Activated CD8-positive, alpha-beta T cell treated with anti-CD3 and anti-CD28 coated beads for 36 hours (primary cell): ENCODE measurements at places on chromosomes 4 and X. TPM values are rescaled to one million over a fixed set of nuclear protein-coding genes. Genes with fewer than 3 reads are reported as not detected.
A peak's percentile ranks its signal among the peaks of the same experiment; 100 is the strongest.

Gene CHRDL1
- total RNA-seq = not detected

DNA sequence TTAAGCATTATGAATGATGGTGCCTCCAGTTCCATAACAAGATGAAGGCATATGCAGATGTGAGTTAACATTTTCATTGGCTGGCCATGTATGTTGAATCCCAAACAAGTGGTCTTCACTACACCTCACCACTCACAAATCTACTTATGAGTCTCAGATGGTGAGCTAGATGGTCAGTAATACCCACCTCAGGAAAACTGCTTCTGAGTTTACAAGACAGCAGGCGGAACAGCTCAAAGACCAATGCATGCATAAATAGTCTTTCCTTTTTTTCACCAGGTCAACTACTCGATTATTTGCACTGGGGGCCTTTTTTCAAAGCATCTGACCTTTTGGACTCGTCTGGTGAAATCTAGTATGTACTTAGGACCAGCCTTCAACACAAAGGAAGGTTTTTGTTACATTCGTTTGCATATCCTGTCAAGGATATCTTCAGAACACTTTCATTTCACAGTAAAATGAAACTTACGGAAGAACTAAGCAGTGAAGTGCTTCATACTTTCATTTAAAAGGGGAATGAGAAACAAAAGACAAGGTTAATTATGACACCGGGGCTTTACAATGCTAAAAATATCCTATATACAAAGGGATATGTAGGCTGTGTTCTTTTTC is 23.1 kb upstream of the TLR7 start:
- H3K4me3 ChIP-seq = peak overlapping the region; percentile 51
- peak overlapping the region; percentile 85 for H3K27ac ChIP-seq
- no peak for DNase-seq
- H3K4me1 ChIP-seq = peaks cover 15% of the 10 kb centered on the region

DNA sequence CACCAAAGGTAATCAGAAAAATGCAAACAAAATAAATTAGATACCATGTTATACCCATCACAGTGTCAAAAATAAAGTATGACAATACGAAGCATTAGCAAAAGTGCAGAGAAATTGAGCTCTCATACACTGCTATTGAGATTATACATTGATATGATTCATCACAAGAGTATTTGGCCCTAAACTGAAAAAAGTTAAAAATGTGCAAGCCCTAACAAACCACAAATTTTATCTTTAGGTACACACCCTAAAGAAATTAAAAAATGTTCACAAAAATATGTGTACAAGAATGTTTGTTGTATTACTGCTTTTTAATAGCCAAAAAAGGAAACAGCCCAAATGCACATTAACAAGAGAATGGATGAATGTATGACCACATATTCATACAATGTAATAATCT is 137.9 kb upstream of the MAGEA10 start:
- no peaks in the 10 kb centered on the region for H3K4me1 ChIP-seq
- no peaks in the 10 kb centered on the region for H3K36me3 ChIP-seq
- no peaks in the 10 kb centered on the region for H3K27me3 ChIP-seq
- DNase-seq = no peak
- H3K27ac ChIP-seq = no peak overlapping the region

Gene SERPINA7
- not detected for total RNA-seq

- H3K27me3 ChIP-seq = no peaks in the 10 kb centered on the region
- DNase-seq = peak; percentile 86
- H3K4me3 ChIP-seq = no peak overlapping the region
- no peak overlapping the region for H3K27ac ChIP-seq
- H3K36me3 ChIP-seq = no peaks in the 10 kb centered on the region
- peaks cover 7% of the 10 kb centered on the region for H3K4me1 ChIP-seq
Observed at GRCh38 chr4:4488405-4489404, 53.1 kb downstream of the STX18 start.

DNA sequence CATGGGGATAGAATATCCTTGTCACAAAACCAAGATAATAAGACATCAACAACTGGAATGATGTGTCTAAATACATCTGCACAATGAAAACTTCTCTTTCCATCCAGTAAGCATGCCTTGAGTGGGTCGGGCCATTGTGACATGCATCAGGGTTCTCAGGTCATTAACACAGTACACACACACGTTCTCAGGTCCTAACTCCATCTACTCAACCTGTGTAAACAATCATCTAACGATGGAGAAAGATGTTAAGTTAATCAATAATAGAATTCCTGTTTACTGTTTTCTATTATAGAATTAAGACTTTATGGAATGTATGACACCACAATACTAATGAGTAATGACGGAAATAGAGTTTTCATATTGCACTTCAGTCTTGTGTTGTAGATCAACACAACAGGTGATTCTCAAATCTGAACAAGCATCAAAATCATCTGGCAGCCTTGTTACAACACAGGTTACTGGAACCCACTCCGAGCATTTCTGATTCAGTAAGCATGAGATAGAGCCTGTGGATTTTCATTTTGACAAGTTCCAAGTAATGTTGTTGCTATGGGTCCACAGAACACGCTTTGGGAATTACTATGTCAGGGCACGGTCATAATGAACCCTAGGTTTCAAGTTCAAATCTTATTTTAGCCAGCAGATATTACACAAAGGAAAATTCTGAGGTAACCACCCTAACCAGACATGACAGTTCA is 315.8 kb upstream of the TEX13C start:
- no peaks in the 10 kb centered on the region for H3K36me3 ChIP-seq
- H3K27ac ChIP-seq = no peak overlapping the region
- H3K4me1 ChIP-seq = no peaks in the 10 kb centered on the region
- DNase-seq = peak; percentile 1
- no peak overlapping the region for H3K4me3 ChIP-seq

GRCh38 chr4:147831551-147832171 is 99.8 kb downstream of the ARHGAP10 start:
- peaks cover 2% of the 10 kb centered on the region for H3K36me3 ChIP-seq
- no peak overlapping the region for H3K27ac ChIP-seq
- no peak for DNase-seq
- H3K4me3 ChIP-seq = no peak overlapping the region
- H3K4me1 ChIP-seq = peaks cover 11% of the 10 kb centered on the region

GRCh38 chr4:77473509-77473908 is 132.1 kb upstream of the CXCL13 start:
- H3K27ac ChIP-seq = no peak overlapping the region
- peaks cover 32% of the 10 kb centered on the region for H3K27me3 ChIP-seq
- H3K4me3 ChIP-seq = no peak overlapping the region
- H3K36me3 ChIP-seq = no peaks in the 10 kb centered on the region
- no peak for DNase-seq

Gene EPGN
- total RNA-seq = not detected

Gene PABPC1L2A
- total RNA-seq = not detected

Gene CT47B1
- not detected for total RNA-seq

DNA sequence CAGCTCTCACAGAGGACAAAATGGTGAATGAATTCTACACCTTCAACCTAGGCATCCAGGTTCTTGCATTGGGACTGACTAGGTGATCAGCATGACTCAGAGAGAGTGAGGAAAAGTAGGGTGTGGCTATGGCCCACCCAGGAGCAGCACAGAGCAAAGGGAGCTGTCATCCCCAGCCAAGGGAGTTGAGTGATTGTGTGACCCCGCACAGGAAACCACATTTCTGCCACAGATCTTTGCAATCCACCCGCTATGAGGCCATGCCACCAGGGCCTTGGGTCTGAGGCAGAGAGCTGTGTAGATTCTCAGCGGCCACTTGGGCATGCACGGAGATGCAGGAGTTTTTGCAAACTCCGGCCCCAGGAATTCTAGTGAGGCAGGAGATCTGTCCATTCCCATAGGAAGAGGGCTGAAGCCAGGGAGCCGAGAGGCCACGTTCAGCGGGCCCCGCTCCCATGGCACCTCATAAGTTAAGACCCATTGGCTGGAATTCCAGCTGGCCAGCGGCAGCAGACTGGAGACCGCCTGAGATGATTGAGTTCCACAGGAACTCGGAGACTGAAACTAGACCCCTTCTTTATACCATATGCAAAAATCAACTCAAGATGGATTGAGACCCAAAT is 75.9 kb downstream of the NAA11 start:
- DNase-seq = peak; percentile 11
- no peak overlapping the region for H3K4me3 ChIP-seq
- H3K27ac ChIP-seq = no peak overlapping the region
- H3K4me1 ChIP-seq = no peaks in the 10 kb centered on the region

DNA sequence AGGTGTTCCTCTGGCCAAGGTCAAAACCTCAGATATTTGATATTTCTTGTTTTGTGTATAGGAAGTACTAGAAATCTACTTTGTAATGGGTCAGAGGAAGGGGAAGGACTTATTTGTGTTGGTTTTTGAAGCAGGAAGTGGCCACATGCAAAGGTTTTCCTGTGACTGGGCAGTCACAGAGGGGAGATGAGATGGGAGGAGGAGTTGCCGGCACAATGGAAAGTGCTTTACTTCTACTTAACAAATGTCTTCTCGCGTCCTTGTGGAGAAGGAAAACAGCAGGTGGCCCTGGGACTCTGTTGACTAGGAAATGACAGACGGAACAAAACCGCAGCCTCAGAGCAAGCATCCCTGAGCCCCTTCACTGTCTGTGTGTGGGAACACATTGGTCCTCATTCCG is 46.6 kb downstream of the SHROOM2 start:
- DNase-seq = no peak
- H3K4me3 ChIP-seq = no peak overlapping the region
- H3K36me3 ChIP-seq = no peaks in the 10 kb centered on the region
- peaks cover 10% of the 10 kb centered on the region for H3K4me1 ChIP-seq
- H3K27me3 ChIP-seq = peaks cover 4% of the 10 kb centered on the region
- H3K27ac ChIP-seq = no peak overlapping the region

Gene AADAT
- not detected for total RNA-seq

GRCh38 chr4:181645489-181645888 is 597.7 kb upstream of the TENM3 start:
- no peak for DNase-seq
- no peaks in the 10 kb centered on the region for H3K27me3 ChIP-seq
- no peak overlapping the region for H3K4me3 ChIP-seq
- H3K27ac ChIP-seq = no peak overlapping the region
- no peaks in the 10 kb centered on the region for H3K4me1 ChIP-seq

DNA sequence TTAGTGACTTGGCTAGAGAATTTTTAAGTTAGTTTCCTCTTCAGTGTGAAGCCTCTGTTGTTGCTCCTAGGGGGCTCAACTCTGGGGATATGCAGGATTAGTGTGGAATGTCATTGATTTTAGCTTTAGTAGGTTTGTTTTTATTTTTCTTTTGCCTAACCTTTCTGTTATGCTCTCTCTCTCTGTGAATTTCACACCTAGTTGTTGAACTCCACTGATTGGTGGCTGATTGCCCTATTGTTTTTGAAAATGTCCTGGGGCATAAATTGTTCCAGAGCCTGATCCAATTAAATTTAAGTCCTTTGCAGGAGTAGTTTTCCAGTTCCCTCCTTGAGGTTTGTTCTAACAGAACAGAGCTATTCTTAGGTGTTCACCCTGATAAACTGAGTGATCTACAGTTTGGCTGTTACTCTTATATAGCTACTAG is 393.3 kb upstream of the CTSO start:
- no peaks in the 10 kb centered on the region for H3K4me1 ChIP-seq
- no peak overlapping the region for H3K4me3 ChIP-seq
- no peaks in the 10 kb centered on the region for H3K27me3 ChIP-seq
- no peak for DNase-seq
- H3K36me3 ChIP-seq = no peaks in the 10 kb centered on the region
- no peak overlapping the region for H3K27ac ChIP-seq

GRCh38 chr4:62415256-62415655 is 1215.1 kb downstream of the ADGRL3 start:
- no peak overlapping the region for H3K27ac ChIP-seq
- no peaks in the 10 kb centered on the region for H3K4me1 ChIP-seq
- no peaks in the 10 kb centered on the region for H3K36me3 ChIP-seq
- no peak overlapping the region for H3K4me3 ChIP-seq

Gene CXXC4
- total RNA-seq = not detected

Gene CLTRN
- total RNA-seq = 0.58 TPM
